Activated CD4-positive, alpha-beta memory T cell treated with anti-CD3 and anti-CD28 coated beads, Interleukin-2, amount 10 ng/mL, durations not matched to agents 7 days and 5 days (primary cell): ENCODE measurements at places on chromosomes 2 and 18.

DNA sequence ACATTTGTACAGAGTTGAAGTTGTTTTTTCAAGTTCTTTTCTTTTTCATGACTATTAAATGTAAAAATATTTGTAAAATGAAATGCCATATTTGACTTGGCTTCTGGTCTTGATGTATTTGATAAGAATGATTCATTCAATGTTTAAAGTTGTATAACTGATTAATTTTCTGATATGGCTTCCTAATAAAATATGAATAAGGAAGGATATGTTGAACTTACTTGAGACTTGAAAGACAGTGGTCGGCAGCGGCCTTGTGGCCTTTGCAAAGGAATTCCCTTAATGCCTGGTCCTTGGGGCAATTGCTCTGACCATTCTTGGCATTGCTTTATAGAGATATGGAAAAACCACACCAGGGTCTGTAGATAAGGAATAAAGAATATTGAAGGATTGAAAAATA, 25.9 kb upstream of the TMEM87B start:
- DNase-seq: no peak
- no peaks in the 10 kb centered on the region for H3K36me3 ChIP-seq
- H3K27me3 ChIP-seq: no peaks in the 10 kb centered on the region
- no peak overlapping the region for H3K27ac ChIP-seq
- peaks cover 7% of the 10 kb centered on the region for H3K4me1 ChIP-seq

GRCh38 chr2:84906900-84907714, 1.7 kb downstream of the TMSB10 start:
- H3K4me1 ChIP-seq: peaks cover 65% of the 10 kb centered on the region
- H3K27me3 ChIP-seq: no peaks in the 10 kb centered on the region
- peak; percentile 73 for DNase-seq
- H3K27ac ChIP-seq: peak overlapping the region; percentile 94

GRCh38 chr2:211495339-211495738, 938.9 kb downstream of the CPS1 start:
- no peaks in the 10 kb centered on the region for H3K36me3 ChIP-seq
- H3K27ac ChIP-seq: no peak overlapping the region
- H3K27me3 ChIP-seq: no peaks in the 10 kb centered on the region
- DNase-seq: no peak

DNA sequence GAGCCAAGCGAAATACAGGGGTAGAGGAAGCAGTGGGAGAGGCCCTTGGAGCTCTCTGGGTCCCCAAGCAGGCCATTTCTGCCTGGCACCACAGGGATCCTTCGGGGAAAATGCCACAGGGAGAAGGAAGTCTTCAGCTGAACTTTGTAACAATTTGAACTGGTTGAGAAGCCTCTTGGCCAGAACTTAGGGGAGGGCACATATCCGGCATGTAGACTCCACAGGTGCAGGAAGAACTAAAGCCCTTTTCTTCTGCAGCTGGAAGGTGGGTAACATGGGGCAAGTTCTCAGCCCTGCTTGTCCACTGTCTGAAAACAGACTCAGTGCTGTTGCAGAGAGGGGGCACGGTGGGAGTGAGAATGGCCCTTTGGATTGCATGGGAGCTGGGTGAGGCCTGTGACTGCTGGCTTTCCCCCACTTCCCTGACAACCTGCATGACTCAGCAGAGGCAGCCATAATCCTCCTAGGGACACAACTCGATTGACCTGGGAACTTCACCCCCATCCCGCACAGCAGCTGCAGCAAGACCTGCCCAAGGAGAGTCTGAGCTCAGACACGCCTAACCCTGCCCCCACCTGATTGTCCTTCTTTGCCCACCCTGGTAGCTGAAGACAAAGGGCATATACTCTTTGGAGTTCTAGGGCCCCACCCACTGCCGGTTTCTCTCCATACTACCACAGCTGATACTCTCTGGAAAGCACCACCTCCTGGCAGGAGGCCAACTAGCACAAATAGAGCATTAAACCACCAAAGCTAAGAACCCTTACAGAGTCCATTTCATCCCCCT, 101.6 kb upstream of the FAM136A start:
- no peak overlapping the region for H3K27ac ChIP-seq
- H3K27me3 ChIP-seq: peaks cover 29% of the 10 kb centered on the region
- no peak for DNase-seq

DNA sequence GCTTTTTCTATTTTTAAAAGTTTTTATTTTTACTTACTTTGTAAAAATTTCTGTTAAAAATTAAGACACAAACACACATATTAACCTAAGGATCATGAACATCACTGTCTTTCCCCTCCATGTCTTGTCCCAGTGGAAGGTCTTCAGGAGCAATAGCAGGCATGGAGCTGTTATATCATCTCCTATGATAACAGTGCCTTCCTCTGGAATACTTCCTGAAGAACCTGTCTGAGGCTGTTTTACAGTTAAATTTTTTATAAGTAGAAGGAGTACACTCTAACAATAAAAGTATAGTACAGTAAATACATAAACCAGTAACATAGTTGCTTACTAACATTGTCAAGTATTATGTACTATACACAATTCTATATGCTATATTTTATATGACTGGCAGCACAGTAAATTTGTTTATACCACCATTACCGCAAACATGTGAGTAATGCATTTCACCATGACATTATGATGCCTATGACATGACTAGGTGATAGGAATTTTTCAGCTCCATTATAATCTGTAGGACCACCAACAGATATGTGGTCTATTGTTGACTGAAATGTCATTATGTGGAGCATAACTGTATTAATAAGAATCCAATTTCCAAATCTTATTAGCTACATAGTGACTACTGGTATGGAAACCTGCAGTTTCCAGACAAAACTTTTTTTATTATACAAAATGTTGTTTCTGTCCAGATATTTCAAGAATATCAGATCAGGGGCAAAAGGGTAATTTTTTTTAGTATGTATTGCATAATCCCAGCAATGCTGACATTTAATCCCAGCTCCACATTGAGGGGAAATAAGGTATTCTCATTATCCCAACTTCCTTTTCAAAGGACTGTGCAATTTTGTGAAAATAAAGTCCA, 337.2 kb upstream of the SLC39A10 start:
- DNase-seq: no peak
- peaks cover 15% of the 10 kb centered on the region for H3K4me1 ChIP-seq
- H3K36me3 ChIP-seq: no peaks in the 10 kb centered on the region
- no peak overlapping the region for H3K27ac ChIP-seq
- no peak overlapping the region for H3K4me3 ChIP-seq

GRCh38 chr2:27903649-27904404, 13.3 kb downstream of the BABAM2 start:
- DNase-seq: no peak
- no peak overlapping the region for H3K27ac ChIP-seq
- H3K4me1 ChIP-seq: peaks cover 51% of the 10 kb centered on the region
- peaks cover 71% of the 10 kb centered on the region for H3K36me3 ChIP-seq

DNA sequence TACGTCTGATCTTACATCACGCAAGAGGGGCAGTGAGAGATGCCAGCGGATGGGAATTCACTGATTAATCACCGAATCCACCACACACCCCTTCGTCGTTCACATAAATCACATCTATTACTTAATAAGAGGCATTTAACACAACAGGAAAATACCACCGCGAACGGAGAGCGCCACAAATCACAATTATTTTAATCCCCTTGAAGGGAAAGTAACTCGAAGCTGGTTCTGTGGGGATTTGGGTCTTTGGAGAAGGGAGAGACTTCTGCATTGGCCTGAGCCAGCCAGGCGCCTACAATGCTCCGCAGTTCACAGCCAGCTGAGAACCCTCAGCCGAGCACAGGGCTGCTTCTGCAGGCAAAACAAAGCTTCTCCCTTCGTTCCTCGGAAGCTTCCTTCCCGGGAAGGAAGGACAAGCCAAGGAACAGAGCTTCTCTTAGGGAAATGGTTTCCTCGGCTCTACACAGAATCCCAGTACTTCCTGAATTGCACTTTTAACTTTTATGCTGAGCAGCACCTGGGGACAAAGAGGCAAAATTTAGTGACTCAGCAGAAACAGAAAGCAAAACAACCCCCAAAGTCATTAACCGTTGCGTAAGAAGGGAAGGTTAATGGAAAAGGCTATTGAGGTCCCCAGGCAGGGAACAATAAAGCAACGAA, at the start of gene LRP1B:
Gene LRP1B (minus strand): TSS at position 7 of the 660 bp plus-strand sequence. CDS start 287 bp downstream, outside the sequence.
- peak within 1 kb of the TSS; percentile 32 for H3K4me3 ChIP-seq
- H3K36me3 ChIP-seq: no peaks in the 10 kb centered on the region
- H3K27ac ChIP-seq: no peak within 1 kb of the TSS
- peaks cover 26% of the 10 kb centered on the region for H3K27me3 ChIP-seq
- no peak for DNase-seq
- H3K4me1 ChIP-seq: peaks cover 6% of the 10 kb centered on the region

- H3K4me1 ChIP-seq: no peaks in the 10 kb centered on the region
- no peak overlapping the region for H3K27ac ChIP-seq
- no peak for DNase-seq
- H3K36me3 ChIP-seq: no peaks in the 10 kb centered on the region
- H3K27me3 ChIP-seq: no peaks in the 10 kb centered on the region
Observed at GRCh38 chr18:25314838-25315190, 37.2 kb downstream of the ZNF521 start.

GRCh38 chr18:23237524-23238151, 102.4 kb downstream of the CABLES1 start:
- H3K4me3 ChIP-seq: peak overlapping the region; percentile 55
- H3K36me3 ChIP-seq: peaks cover 8% of the 10 kb centered on the region
- peak; percentile 57 for DNase-seq
- H3K27ac ChIP-seq: peak overlapping the region; percentile 53

DNA sequence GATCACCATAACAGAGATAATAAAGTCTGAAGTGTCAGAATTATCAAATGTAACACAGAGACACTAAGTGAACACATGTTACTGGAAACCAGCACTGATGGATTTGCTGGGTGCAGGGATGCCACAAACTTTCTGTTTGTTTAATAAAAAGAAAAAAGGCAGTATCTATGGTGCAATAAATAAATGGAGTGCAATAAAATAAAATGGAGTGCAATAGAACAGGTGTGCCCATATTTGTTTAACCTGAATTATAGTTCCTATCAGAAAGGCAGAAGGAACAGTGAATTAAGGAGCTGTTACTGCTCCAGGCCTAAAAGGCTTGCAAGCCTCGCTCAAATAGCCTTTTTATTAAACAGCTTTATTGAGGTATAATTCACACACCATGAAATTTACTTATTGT, 81.0 kb upstream of the KIDINS220 start:
- H3K36me3 ChIP-seq: no peaks in the 10 kb centered on the region
- no peak for DNase-seq
- H3K4me3 ChIP-seq: no peak overlapping the region

- no peaks in the 10 kb centered on the region for H3K36me3 ChIP-seq
- H3K27ac ChIP-seq: no peak overlapping the region
- no peaks in the 10 kb centered on the region for H3K27me3 ChIP-seq
- no peak overlapping the region for H3K4me3 ChIP-seq
- no peak for DNase-seq
- no peaks in the 10 kb centered on the region for H3K4me1 ChIP-seq
Observed at GRCh38 chr2:2116657-2117056, 214.4 kb downstream of the MYT1L start.

DNA sequence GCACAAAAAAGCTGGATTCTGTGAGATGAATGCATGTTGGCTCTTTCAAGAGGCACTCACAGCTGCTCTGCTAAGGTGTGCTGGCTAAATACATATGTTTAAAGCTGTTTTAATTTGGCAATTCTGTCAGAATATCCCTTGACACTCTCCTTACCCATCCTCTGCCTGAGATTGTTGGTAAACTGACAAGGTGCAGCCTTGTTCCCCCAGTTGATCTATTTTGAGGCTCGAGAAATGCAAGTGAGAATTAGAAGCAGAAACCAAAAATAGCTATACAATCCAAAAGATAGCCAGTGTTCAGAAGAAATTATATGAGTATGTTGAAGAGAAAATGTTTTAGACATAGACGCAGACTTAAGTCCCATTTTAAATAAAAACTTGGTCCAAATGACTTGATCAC, 971.7 kb upstream of the GYPC start:
- no peak overlapping the region for H3K4me3 ChIP-seq
- no peaks in the 10 kb centered on the region for H3K36me3 ChIP-seq

DNA sequence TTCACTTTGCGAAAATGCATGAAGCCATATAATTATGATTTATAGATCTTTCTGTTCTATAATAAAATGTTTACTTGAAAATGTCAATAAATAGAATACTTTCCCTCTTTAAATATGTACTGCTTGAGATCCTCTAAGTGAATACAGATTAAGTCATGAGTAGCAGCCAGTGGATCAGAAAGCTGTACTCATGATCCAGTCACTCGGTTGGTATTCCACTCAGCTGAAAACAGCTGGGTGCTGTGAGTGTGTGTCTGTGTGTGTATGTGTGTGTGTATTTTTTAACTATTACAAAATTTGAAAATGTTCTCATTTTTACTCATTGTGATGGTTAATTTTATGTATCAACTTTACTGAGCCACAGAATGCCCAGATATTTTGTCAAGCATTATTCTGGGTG, 141.6 kb upstream of the CYP26B1 start:
- no peak for DNase-seq
- no peak overlapping the region for H3K4me3 ChIP-seq
- no peak overlapping the region for H3K27ac ChIP-seq
- H3K27me3 ChIP-seq: no peaks in the 10 kb centered on the region

GRCh38 chr2:11371092-11371937, 26.9 kb upstream of the ROCK2 start:
- H3K27me3 ChIP-seq: no peaks in the 10 kb centered on the region
- H3K4me3 ChIP-seq: no peak overlapping the region
- H3K4me1 ChIP-seq: no peaks in the 10 kb centered on the region
- H3K27ac ChIP-seq: no peak overlapping the region

GRCh38 chr2:205245652-205246051, 436.6 kb upstream of the NRP2 start:
- H3K4me3 ChIP-seq: no peak overlapping the region
- no peaks in the 10 kb centered on the region for H3K36me3 ChIP-seq
- H3K4me1 ChIP-seq: no peaks in the 10 kb centered on the region
- H3K27me3 ChIP-seq: no peaks in the 10 kb centered on the region
- H3K27ac ChIP-seq: no peak overlapping the region

GRCh38 chr2:129759472-129760010, 219.9 kb upstream of the RAB6C start:
- no peaks in the 10 kb centered on the region for H3K27me3 ChIP-seq
- H3K4me1 ChIP-seq: no peaks in the 10 kb centered on the region
- no peak overlapping the region for H3K27ac ChIP-seq
- no peak for DNase-seq
- no peaks in the 10 kb centered on the region for H3K36me3 ChIP-seq
- no peak overlapping the region for H3K4me3 ChIP-seq
